ENCODE measurements at places on chromosomes 7 and 10.

- DNase-seq = no peak
Observed at GRCh38 chr10:56912043-56912442, 551.0 kb upstream of the ZWINT start.

DNA sequence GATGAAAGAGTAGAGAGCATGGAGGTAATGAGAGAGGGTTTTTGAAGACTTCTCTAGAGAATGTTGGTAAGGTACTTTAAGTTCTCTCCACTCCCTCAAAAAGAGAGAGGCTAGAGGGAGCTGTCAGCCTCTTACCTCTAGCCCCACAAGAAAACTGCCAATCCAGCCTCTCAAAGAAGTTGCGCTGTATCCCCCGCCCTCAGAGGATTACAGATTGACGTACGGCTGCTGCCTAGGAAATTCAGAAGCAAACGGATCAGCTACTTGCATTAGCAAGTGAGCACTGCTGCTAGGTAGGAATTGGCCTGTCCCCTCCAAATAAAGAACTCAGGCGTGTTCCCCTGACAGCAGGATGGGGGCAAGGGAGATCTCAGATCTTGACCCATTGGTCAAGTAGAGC, 34.2 kb downstream of the TYW1B start:
- peak; percentile 49 for DNase-seq

DNA sequence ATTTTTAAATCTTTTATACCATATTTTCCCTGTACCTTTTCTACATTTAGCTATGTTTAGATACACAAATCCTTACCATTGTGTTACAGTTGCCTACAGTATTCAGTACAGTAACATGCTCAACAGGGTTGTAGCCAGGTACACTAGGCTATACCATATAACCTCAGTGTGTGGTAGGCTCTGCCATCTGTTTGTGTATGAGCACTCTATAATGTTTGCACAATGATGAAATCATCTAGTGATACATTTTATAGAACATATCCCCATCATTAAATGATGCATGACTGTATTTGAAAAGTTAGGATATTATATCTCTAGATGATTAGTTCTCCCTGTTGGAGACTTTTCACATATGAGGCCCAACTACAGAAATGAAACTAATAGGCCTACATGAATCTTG, 188.6 kb downstream of the STK31 start:
- no peak for DNase-seq

- DNase-seq = no peak
Observed at GRCh38 chr10:86798611-86799010, 42.2 kb downstream of the BMPR1A start.

GRCh38 chr10:47334466-47335295, 12.4 kb downstream of the GDF2 start:
- no peak for DNase-seq

DNA sequence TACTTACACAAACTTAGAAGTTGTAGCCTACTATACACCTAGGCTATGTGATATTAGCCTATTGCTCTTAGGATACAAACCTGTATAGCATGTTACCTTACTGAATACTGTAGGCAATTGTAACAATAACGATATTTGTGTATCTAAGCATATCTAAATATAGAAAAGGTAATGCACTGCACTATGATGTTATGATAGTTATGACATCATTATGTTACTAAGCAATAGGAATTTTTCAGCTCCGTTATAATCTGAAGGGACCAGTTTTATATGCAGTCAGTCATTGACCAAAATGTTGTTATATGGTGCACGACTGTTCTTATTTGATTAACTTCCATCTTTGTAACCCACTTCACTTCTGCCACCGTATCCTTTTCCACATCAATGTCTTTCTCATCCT, 62.0 kb downstream of the CCSER2 start:
- DNase-seq = no peak

DNA sequence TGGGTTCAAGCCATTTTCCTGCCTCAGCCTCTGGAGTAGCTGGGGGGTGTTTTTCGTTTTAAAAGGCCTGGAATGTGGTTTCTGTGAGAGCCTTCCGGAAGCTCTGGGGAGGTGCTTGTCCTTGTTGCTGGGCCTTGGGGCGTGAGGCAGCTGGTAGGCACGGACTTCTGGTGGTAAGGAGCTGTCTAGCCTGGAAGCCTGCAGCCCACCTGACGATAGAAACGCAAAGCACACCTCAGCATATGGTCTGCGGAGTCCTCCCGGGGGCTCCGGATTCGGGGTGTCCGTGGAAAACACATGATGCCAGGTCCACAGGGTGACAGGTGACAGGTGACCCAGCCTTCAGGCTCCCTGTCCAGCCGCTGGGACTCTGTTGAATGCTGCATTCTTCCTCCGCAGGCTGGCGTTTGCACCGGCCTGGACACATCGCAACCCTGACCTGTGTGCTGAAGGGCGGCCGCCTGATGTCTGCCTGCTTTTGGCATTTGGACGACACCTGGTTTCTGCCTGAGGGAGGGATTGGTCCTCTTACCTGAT, 37.3 kb downstream of the INPP5A start:
- no peak for DNase-seq

DNA sequence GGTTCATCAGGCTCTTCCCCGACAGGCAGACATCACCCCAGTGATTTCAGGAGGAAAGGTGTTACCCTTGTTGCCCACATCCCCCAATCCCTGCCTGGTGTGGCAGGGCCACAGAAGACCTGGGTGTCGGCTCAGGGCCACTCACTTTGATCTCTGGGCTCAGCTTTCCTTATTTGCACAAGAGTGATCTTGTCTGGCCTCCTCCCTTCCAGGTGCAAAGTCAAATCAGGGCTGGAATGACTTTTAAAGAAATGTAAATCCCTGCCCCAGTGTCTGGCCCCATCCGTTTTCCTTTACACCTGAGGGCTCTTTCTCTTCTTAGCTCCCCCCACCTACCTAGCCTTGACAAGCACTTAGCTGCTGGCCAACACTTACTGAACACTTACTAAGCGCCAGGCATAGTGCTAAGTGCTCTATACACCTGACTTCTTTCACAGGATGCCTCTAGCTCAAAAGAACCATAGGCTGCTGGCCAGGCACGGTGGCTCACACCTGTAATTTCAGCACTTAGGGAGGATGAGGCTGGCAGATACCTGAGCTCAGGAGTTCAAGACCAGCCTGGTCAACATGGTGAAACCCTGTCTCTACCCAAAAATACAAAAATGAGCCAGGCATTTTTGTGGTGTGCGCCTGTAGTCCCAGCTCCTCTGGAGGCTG, 979 bp upstream of the NODAL start:
- DNase-seq = no peak

DNA sequence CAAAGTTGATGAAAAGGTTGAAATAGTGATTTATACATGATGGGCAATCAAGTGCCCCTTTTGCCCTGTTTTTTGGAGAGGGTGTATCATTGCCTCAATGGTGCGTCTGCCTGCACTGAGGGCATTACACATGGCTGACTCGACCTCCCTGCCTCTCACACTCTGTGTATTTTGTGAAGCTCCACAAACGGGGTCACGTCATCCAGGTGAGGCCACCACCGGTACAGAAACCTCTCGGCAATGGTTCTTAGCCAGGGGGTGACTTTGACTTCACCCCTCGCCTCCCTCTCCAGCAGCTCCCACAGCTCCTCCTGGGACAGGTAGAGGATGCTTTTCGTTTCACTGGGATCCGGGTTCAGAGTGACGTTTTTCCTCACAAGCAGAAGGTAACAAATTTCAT, 6.3 kb downstream of the IDI2 start:
- no peak for DNase-seq

- DNase-seq = no peak
Observed at GRCh38 chr7:18489624-18490023, 5.9 kb upstream of the HDAC9 start.

DNA sequence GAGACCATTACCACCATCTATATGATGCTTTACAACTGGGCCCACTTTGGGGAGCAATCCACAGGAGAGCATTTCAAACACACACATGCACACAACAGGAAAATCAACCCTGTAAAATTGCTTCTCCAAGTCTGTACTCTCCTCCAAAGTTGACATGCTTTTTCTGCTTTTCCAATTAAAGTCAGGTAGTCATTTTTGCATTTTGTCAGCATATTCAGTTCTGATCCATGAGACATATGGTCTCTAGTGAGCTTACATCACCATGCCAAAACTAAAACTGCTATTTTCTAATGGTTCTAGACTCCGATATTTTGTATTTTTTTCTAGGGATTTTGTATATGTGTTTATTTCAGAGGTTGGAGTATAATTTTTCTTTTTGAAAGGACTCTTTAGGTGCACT, 373.5 kb upstream of the LRRTM3 start:
- DNase-seq = no peak

- no peak for DNase-seq
Observed at GRCh38 chr10:24715246-24715769, 8.4 kb downstream of the ARHGAP21 start.

GRCh38 chr7:129607471-129608120, 3.9 kb upstream of the NRF1 start:
- DNase-seq = no peak

DNA sequence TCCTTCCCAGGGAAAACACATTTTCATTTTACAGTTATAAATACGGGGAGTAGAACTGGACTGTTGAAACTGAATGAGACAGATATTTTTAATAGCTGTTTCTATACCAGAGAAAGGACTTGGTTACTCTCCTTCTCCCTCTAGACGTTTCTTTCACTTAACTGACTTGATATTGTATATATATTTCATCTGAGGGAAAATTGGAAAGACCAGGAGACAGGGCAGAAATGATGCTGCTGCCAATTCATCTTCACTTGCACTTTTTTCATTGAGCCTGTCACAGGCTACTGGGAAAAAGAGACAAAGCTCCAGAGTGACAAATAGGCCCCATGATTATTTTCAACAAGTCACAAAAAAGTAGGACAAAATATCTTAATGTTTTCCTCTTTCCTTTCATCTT, 636.0 kb upstream of the TPK1 start:
- no peak for DNase-seq

DNA sequence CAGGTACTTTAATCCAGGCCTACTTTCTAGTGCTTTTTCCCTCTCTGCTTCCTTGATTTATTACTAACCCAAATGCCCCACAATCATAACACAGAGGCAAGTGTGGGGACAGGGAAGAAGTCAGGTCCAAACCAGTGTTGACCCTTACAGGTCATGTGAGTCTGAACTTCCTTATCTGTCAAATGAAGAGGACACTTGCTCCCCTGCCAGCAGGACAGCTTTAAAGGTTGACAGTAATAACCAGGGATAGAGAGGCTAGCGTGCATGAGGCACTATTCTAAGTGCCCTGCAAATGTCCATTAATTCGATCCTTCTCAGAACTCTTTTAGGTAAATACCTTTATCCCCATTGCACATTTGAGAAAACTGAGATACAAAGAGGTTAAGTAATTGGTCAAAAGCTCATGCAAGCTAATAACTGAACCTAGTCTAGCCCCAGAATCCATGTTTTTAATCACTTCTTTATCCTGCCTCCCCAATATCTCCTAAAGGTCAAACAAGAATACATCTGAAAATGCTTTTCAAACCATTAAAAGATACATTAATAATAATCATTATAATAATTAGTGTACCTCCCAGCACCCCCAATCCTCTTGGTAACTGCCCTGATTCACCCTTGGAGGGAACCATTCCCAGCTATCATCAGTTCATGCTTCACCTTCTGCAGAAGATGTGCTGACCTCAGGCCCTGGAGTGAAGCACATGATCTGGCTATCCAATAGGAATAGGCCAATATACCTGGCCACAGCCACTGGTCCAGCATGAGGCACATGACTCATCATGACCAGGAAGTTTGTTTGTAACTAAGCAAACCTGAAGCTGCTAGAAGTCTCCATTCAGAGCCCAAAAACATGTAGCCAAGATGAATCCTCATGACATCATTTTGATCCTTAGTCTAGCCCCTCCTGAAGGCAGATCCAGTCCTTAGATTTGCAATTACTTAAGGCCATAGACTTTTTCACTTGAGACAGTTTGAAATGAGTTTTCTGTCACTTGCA, 40.7 kb downstream of the SGMS1 start:
- DNase-seq = no peak

DNA sequence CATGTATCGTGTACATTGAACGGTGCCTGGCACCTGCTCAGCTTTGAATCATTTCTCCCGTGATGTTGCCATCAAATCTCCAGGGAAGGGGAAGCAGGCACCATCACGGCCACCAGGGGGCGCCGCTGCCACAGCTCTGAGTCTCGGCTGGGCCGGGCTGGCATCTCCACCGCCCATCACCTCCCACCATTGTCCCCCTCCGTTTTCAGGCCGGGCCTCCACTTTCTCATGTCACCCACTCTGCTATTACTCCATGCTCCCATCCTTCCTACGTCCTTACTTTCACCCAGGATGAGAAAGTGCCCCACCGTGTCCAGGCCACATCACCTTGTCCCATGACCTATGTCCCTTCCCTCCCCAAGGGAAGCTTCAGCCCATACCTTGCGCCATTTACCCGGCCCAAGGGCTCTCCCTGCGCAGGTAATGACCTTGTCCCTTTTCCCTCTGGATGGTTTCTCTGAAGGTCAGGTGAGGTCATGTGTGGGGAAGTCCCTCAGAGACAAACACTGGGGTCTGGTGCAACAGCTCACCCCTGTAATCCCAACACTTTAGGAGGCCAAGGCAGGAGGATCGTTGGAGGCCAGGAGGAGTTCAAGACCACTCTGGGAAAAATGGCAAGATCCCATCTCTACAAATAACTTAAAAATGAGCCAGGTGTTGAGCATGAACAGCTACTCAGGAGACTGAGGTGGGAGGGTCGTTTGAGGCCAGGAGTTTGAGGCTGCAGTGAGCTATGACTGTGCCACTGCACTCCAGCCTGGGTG, 31.8 kb upstream of the OCM2 start:
- DNase-seq = peak; percentile 93

- no peak for DNase-seq
Observed at GRCh38 chr10:133346413-133346812, 760 bp upstream of the PRAP1 start.

GRCh38 chr10:45379891-45380540, 6.0 kb downstream of the ALOX5 start:
- DNase-seq = no peak

- no peak for DNase-seq
Observed at GRCh38 chr7:20284771-20285143, 45.9 kb upstream of the ITGB8 start.

GRCh38 chr7:130386876-130387275, 6.6 kb downstream of the CPA1 start:
- no peak for DNase-seq

GRCh38 chr10:43372765-43373361, 1.4 kb downstream of the FXYD4 start:
- DNase-seq = no peak

GRCh38 chr7:24830440-24831050, 73.3 kb upstream of the GSDME start:
- DNase-seq = no peak

DNA sequence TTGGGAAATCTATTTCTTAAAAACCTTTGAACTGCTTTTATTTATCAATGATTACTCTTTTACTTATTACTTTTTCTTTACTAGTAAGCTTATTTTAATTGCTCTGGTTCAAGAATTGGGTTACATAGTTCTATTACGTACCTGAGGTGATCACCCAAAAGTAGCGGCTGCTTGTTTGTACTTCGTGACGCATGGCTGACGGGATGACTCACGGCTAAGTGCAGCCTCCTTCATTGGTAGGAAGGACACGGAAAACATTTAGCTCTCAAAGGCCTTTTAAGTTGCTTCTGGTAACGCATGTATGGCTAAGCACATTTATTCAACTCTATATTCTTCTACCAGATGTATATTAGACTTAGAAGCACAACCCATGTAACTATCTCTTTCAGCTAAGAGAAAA, 285.8 kb upstream of the SP4 start:
- no peak for DNase-seq

GRCh38 chr7:51246258-51247245, 70.1 kb downstream of the COBL start:
- peak; percentile 44 for DNase-seq

Data from osteocyte (in vitro differentiated cells).